Activated CD4-positive, alpha-beta T cell treated with anti-CD3 and anti-CD28 coated beads for 4 hours (primary cell): ENCODE measurements at places on chromosomes 12 and 14.

GRCh38 chr14:74976264-74977113 lies 21.1 kb upstream of the PGF start:
- DNase-seq: no peak

- DNase-seq: no peak
Measured at GRCh38 chr14:100076133-100076532, 10.9 kb downstream of the EVL start.

DNA sequence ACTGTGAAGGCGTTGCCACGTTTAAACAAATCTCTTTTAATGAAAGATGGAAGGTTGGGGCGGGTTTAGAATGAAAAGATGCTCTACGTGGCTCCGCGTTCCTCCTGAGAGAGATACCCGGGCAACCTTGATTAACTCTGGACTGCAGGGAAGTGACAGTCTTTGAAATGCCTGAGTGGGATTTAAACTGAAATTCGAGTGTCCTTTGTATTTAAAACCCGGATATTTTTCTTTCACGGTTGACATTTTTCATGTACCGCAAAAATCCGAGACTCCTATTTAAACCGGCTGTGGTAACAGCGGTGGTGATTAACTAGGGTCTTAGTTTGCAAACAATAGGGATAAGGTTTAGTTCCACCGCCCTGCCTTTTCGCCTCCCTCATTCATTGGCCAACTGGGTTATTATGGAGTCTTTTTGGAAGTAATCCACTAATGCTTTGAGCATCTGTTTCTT lies 707 bp downstream of the G2E3 start:
- no peak for DNase-seq

- DNase-seq: no peak
Measured at GRCh38 chr14:96681829-96682228, 115.4 kb upstream of the VRK1 start.

DNA sequence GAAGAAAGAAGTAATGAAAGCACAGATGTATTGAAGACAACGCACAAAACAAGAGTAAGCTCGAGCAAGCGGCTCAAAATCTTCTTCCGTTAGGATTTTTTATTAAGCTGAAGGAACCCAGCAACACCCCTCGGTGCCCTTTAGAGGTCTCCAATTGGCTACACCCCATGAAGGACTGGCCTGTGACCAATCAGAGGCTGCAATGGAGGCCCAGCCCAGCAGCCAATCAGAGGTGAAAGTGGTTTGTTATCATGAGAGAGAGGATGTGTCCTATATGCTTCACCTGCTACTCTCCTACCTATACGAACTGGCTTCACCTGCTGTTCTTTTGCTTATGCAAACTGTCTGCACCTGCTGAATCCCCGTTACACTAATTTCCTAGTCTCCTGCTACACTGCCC lies 358.8 kb downstream of the C12orf50 start:
- DNase-seq: no peak

GRCh38 chr12:20567413-20567812 lies 127.7 kb upstream of the SLCO1C1 start:
- DNase-seq: no peak

- DNase-seq: no peak
Measured at GRCh38 chr14:23776296-23776695, 140.1 kb downstream of the DHRS2 start.

DNA sequence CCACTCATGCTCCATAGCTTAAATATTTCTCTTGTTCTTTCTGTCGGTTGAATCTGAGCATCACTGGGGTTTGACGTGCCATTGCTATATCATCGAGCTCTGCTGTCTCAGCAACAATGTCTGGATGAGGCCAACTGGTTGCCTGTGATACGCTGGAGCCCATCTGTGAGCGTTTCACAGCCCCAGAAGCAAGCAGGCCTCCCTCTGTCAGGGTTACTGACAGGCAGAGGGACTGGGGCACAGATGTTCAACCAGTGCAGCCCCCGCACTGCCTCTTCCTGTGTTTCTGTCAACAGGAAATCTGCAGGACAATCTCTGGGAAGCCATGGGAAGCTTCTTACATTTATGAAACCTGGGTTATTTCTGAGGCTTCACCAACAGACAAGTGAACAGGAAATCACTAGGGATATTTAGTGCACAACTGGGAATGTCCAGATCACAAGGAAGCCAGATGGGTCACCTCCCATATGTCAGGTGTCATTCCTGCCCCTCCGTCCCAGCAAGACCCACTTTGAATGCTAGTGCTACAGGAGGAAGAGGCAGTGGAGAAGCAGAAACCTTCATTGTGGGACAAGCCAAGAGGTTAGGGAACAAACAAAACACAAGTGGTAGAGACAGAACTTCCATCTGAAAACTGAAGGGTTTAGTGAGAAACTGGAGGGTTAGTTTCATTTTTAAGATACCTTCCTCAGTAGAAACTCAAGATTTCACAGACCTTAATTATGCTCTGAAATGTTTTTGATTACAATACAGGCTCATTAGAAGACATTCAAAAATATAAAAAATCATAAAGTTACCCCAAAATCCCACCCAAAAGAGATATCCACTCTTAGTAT lies 24.1 kb downstream of the DMAC2L start:
- no peak for DNase-seq

GRCh38 chr12:18706798-18707197 lies 31.0 kb downstream of the PLCZ1 start:
- no peak for DNase-seq

DNA sequence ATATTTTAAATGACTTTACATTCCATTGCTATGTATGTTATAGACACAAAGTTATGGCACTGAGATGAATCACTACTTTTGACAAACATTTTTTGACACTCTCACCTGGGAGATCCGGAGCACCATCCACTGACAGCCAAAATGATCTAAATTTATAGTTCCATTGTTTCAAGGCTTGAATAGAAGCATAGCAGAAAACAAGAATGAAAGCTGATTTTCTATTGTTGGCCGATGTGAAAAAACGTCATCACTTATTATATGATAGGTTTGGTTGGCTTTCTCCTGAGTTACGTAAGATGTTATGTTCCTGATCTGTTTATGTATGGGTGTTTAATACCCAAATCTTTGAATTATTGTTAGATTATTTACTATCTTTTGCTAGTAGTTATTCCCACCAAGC lies 306.2 kb downstream of the PAWR start:
- no peak for DNase-seq

DNA sequence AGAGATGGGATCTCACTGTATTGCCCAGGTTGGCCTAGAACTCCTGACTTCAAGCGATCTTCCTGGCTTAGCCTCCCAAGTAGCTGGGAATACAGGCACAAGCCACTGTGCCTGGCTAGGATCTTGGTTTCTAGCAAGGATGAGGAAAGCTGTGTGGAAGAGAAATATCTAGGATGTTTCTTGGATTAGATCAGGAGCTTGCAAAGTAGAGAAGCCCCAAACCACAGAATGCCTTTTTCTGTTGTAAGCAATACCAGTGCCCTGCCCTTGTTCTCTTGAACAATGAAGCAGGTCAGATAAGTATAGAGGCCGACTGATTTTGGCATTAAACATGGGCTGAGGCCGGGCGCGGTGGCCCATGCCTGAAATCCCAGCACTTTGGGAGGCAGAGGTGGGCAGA lies 44.3 kb upstream of the STRN3 start:
- no peak for DNase-seq

GRCh38 chr12:100737168-100737567 lies 57.4 kb upstream of the ANO4 start:
- DNase-seq: no peak
